ENCODE measurements at places on chromosomes 16 and 17.

GRCh38 chr17:57739402-57740234, 5.5 kb downstream of the CCDC182 start:
- DNase-seq, result no peak

DNA sequence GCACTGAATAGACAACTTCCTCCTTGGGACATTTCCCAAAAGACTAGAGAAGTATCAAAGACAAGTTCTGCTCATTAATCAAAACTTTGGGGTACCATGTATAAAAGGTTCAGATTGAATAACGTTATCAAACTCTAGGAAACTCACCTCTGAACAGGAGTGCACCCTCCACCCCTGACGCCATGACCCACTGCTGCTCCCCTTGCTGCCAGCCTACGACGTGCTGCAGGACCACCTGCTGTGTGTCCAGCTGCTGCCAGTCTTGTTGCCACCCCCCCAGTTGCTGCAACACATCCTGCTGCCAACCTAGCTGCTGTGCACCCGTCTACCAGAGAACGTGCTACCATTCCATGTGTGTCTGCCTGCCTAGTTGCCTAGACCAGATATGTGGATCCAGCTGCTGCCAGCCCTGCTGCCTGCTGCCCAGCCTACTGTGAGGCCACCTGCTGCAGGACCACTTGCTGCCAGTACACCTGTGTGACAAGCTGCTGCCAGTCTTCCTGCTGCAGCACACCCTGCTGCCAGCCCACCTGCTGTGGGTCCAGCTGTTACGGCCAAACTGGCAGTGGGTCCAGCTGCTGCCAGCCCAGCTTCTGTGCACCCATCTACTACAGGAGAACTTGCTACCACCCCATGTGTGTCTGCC, 13.8 kb upstream of the KRTAP9-2 start:
- DNase-seq, result no peak

- no peak for DNase-seq
Observed at GRCh38 chr17:57665128-57665527, 80.0 kb downstream of the CCDC182 start.

GRCh38 chr17:1590747-1591473, 28.3 kb upstream of the PITPNA start:
- no peak for DNase-seq

DNA sequence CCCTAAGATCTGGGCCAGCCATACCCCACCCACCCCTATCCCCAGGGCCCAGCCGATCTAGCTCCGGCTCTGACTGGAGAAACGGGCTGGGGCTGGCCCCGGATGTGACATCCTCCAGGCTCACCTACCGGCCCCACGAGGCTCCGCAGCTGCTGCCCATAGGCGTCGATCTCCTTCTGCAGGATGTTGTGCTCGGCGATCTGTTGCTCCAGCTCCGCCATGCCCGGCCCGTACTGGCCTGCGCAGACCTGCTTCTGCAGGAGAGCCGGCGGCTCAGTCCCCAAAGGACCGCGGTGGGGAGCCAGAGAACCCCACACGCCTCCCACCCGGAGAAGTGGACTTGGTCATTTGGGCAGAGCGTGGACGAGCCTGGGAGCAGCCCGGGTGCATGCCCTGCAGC, 4.8 kb downstream of the EVPL start:
- no peak for DNase-seq

DNA sequence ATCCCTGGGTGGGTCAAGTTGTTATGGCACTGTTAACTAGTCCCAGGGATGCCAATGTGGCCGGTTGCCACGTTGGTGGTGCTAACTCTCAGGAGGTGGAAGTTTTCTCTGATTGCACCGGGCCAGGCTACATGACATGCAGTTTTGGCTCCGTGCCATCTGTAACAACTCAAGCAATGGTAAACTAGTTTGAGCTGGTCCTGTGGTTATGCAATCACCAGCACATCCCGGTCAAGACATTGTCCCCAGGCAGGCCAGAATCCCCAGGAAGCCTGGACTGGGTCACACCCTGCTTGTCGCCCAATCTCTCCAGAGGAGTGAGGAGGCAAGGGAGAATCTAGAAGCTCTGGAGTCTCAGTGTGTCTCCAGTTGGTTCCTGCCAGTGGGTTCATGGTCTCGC, 10.1 kb upstream of the CCL17 start:
- DNase-seq, result no peak

DNA sequence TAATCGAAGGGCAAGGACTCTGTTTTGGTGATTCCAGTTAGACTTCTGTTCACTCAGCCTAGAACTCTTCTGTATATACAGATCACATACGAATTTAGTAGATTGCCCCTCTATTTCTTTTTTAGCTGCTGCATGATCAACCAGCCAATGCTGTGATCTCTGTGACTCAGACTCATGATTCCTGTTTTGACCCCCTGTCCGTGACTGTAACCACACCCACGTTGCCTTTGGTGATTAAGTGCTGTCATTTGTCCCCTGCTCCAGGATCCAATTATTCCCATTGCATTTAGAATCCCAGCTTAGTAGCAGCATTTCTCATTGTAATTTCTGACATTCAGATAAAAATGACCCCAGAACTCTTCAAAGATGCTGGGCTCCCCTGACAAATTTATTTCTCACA, 545.7 kb downstream of the NPIPA7 start:
- DNase-seq, result no peak

- DNase-seq, result no peak
Observed at GRCh38 chr17:33178681-33179080, 114.4 kb downstream of the ASIC2 start.

- no peak for DNase-seq
Observed at GRCh38 chr16:4160658-4161430, 44.6 kb upstream of the ADCY9 start.

DNA sequence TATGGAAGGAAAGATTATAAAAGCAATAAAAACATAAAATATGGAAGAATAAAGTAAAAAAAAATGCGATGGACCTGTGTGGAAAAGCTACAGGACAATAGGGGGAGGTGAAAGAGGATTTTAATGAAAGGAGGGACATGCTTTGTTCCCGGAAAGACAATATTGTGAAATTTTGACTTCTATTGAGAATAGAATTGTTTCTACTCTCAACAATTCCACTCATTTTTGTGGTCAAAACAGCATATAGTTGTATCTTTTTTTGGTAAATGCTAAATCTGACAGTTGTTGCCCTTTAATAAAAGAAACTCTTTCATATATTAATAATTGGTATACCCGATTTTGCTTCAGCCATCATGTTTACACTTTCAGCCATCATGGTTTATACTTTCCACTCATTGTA, 22.9 kb upstream of the APPBP2 start:
- no peak for DNase-seq

DNA sequence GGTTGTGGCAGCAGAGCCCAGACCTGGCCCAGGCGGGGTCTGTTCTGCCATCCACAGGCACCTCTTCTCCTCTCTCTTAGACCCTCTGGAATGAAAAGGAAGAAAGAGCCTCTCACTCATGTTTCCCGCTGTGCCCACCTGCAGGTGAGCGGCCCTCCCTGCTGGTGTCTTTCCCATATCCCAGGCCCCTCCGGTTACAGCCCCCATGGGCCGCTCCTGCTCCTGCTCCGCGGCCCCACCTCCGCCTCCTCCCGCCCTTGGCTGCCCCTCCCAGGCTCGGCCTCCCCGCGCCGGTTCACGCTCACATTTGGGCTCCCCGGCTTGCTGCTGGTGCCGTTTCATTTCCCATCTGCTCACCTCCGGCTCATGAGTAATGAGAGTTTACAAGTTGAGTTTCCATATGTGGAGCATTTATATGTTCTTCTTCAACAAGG, 98.7 kb upstream of the SDK2 start:
- no peak for DNase-seq

DNA sequence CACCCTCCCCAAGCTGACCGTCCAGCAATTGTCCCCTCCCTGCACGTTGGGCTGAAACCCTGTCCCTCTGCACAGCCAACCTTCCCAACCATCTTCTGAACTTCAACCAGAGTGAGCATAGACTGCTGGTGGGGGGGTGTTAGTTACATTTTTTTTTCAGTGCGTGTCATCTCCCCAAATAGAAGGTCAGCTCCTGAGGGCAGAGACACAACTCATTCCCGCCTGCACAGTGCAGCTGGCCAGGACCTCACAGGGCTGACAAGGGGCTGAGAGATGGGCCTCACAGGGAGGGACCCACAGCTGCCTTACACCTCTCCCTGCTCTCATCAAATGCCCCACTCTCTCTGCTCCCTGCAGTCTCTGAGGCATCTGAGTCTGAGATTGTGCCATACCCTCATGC, 8.4 kb downstream of the SRL start:
- no peak for DNase-seq

DNA sequence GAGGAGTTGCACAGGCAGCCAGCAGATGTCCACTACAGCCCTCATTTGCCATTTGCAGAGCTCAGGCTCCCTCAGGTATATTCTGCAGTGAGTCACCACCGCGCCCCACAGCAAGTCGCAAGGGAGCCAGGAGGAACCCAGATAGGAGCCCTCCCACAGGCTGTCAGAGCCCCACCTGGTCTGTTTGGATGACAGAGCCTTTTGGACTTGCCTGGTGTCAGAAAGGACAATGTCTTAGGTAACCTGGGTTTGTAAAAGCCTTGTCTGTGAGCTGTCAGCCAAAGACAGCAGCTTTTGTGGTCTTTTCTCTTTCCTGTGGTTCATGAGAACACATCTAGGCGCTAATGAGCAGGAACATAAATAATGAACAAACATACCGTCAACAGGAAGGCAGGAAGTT, 70.9 kb downstream of the GNAO1 start:
- peak; percentile 49 for DNase-seq

- DNase-seq, result no peak
Observed at GRCh38 chr17:29393436-29393835, 3.3 kb downstream of the TAOK1 start.

GRCh38 chr16:71358464-71358998, at the start of gene CALB2:
Gene CALB2 (plus strand): TSS chr16:71358723. CDS start chr16:71358793, 70 bp downstream.
- DNase-seq, result peak; percentile 44

GRCh38 chr17:6046431-6046830, 23.7 kb upstream of the WSCD1 start:
- DNase-seq, result no peak

- no peak for DNase-seq
Observed at GRCh38 chr17:15398736-15399331, 57.4 kb upstream of the TEKT3 start.

DNA sequence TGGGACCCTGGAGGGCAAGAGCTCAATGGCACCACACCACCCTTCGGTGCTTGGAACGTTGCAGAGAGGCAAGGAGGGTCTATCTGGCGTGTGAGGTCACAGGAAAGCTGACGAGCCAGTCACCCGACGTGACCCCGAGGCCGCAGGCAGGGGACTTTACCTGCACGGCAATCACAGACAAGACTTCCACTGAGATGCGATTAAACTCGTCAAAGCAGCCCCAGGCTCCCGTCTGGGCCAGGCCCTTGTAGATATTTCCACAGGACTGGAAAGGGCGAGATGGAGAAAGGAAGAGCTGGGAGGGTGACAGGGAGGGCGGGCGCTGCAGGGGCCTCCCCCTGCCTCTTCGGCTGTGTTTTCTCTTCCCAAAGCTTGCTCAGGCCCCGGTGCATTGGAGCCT, 78.3 kb downstream of the DNAH17 start:
- no peak for DNase-seq

- no peak for DNase-seq
Observed at GRCh38 chr17:59456428-59456827, 109.0 kb upstream of the DHX40 start.

- DNase-seq, result no peak
Observed at GRCh38 chr16:104928-105327, 26.9 kb downstream of the MPG start.

GRCh38 chr16:80580109-80580832, 39.5 kb downstream of the DYNLRB2 start:
- DNase-seq, result peak; percentile 43

- DNase-seq, result no peak
Observed at GRCh38 chr17:31470592-31470991, 79.1 kb downstream of the RAB11FIP4 start.

GRCh38 chr17:44794851-44795413, 35.2 kb downstream of the GJC1 start:
- DNase-seq, result no peak

DNA sequence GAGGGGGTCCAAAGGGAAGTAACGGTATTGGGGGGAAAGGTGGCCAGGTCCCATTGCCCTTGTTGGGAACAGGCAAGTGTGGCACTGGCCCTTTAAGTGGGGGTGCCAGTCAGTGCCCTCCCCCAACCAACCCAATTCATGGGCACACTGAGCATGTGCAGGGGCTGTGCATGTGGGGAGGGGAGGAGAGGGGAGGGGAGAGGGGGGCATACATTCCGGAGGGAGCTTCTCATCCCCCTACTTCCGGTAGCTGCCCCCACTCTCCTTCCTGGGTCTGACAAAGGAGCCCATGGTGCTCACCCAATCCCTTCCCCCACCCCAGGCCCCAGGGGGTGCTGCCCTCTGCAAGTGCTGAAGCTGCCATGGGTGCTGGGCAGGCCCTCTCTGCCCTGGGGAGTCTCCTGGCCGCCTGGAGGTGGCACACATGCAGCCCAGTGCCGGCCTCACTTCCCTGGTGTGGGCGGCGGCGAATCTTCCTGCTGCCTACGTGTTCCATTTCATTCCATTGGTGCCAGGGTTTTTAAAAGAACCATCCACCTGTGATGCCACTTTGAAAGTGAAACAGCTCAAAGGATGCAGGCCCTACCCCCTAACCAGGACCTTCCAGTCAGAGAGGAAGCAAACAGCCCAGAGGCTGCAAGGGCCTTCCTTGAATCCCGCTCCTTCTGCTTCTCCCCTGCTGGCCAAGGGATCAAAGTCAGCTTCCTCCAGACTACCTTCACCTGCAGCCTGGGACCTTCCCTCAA, 11.0 kb downstream of the HEXIM2 start:
- DNase-seq, result peak; percentile 65

DNA sequence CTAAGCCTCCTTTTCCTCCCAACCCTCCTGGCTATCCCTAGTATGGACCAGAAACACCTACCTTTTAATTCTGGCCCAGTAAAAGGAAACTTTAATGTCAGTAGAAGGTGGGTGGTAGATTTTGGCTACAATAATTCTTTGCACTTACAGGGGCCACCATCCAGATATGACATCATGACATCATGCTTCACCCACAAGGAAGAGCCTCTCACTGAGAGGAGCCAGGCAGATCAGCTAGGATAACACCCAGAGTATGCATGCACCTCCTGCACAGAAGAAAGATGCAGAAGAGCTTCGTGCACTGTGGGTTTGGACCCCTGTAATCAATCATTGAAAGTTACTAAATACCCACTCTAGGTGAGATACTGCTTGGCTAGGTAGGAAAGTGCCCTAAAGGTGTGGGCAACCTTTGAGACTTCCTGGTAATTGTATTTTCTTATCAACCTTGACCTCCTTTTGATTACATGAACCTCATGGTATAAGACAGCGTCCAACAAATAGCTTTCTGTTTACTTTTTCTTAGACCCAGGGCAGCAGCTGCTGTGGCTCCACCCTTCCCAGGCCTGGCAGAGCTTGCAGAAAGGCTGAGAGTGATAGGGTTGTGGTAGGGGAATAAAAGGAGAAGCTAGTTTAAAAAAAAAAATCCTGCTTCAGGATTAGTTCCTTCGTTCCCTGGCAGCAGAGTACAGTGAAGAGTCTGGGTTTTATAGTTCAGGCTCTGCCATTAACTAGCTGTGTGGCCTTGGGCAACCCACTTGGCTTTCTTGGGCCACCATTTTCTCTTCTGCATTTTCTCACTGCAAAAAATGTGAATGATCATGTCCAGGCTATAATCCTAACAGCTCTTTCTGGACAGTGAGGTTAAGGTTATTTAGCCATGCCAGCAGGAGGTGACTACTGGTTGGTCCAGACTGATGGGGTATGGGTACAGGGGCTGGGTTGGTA, 6.2 kb downstream of the MAP3K14 start:
- no peak for DNase-seq

- peak; percentile 53 for DNase-seq
Observed at GRCh38 chr16:89446136-89446974, 44.0 kb downstream of the ANKRD11 start.
